IPS DF 6.9 (cell line): ENCODE measurements at places on chromosomes 5 and 9.

GRCh38 chr5:7363067-7363677, 32.8 kb upstream of the ADCY2 start:
- no peak for DNase-seq

GRCh38 chr9:15253786-15254185, 53.2 kb downstream of the TTC39B start:
- no peak for DNase-seq

GRCh38 chr9:133457233-133457632, 2.5 kb upstream of the CACFD1 start:
- DNase-seq, result no peak

DNA sequence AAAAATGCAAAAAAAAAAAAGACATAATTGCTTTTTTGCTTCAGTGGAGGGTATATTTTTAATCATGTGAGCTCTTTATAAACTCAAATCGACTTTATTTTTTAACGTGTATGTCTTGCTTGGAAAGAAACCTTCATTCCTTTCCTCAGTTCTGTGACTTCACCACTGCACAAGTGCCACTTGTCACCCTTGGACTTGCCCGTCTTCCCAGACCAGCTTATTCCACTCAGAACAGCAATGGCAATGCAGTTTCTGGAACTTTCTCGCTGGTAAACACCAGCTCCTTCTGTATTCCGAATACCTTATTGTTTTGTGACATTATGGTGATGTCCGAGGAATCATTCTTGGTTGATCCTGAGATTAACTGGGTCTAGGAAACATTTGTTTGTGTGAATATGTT, 440.5 kb upstream of the ADAMTS16 start:
- no peak for DNase-seq

DNA sequence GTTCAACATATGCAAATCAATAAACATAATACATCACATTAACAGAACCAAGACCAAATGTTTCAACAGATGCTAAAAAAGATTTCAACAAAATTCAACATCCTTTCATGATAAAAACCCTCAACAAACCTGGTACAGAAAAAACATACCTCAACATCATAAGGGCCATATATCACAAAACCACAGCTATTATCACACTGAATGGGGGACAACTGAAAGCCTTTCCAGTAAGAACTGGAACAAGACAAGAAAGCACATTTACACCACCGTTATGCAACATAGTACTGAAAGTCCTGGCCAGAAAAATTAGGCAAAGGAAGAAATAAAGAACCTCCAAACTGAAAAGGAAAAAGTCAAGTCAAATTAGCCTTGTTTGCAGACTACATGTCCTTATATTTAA, 93.6 kb downstream of the DTWD2 start:
- DNase-seq, result no peak

GRCh38 chr5:128749136-128749898, 211.3 kb upstream of the FBN2 start:
- DNase-seq, result no peak
